CD4-positive, alpha-beta T cell treated with Interleukin-6 at 100 ng/mL for 8 hours (primary cell): ENCODE measurements at places on chromosomes 4 and X.

- DNase-seq = no peak
Measured at GRCh38 chr4:76951672-76952010, 2.1 kb downstream of the SEPTIN11 start.

DNA sequence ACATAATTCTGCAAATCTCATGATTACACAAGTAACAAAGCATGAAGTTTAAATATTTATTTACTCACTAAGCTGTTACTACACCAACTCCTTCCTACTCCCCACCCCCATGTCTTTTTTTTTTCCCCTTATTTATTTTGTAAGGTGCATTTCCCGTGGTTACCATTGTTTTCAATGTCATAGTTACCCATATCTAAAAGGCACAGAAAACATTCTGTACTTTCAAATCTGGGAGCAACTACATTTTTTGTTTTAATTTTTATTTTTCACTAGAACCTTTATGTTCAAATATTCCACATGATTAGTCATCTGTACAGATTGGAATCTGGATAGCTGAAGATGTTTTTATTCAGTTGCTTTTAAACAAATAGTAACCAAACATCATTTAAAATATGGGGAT lies 62.8 kb downstream of the PPP3CA start:
- DNase-seq = no peak

GRCh38 chr4:30722359-30723200 lies 2.4 kb downstream of the PCDH7 start:
- no peak for DNase-seq

- no peak for DNase-seq
Measured at GRCh38 chr4:183118585-183118984, 19.5 kb downstream of the WWC2 start.

GRCh38 chr4:7868892-7869471 lies 70.7 kb downstream of the AFAP1 start:
- DNase-seq = no peak

DNA sequence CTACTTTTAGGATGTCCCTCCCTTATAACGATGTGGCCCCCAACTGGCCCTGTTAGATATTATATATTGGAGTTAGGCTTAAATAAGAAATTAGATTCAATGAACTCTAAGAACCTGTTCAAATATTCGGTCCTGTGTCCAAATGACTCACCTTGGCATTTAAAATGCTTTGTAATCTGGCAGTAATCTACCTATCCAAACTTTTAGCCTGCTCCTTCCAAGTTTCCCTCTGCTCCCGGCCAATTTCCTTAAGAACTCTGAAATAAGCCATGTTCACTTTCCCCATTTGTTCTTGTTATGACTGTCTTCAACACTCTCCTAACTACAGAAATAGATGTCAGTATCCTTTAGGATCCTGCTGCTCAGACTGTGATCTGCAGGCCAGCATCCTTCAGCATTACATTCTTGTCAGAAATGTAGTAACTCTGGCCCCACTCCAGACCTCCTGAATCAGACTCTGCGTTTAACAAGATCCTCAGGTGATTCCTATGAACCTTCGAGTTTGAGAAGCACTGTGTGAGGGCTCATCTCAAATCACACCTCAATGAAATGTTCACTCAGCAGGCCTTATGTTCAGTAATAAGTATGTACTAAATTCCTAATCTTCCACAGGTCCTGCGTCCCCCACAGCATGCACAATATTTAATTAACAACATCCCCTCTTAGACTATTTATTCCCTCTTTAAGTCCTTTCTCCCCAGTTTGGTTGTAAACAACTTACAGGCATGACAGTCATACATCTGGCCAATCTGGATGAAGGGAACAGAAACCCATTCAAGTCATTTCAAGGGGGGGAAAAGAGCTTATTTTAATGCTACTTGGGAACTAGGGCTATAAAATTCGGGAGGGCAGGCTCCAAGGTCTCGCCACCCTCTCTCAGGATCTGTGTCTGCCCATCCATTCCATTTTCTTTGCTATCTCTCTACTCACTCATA lies 3.0 kb downstream of the ATP8A1 start:
- no peak for DNase-seq

GRCh38 chr4:10832806-10833628 lies 148.4 kb upstream of the CLNK start:
- no peak for DNase-seq

DNA sequence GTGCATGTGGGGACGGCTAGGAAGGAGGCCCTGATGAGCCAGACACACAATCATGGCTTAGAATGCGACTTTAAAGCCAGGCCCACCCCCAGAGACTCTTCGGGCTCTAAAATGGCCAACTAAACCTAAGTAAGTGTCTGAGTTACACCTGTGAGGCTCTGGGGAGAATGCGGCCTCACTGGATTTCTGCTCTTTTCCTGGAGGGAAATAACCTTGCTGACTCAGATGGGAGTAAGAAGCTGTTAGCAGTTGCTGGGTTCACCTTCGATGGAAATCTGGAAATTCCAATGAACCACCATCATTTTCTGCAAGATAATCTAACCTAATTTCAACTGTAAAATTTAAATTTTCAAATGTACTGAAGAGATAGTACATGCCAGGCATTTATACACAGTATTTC lies 97.6 kb upstream of the MAML3 start:
- DNase-seq = no peak

- no peak for DNase-seq
Measured at GRCh38 chr4:133316909-133317308, 167.8 kb downstream of the PCDH10 start.

- no peak for DNase-seq
Measured at GRCh38 chr4:105296672-105297071, 150.0 kb downstream of the TET2 start.

- DNase-seq = no peak
Measured at GRCh38 chr4:183241322-183241640, 78.8 kb downstream of the CLDN22 start.

DNA sequence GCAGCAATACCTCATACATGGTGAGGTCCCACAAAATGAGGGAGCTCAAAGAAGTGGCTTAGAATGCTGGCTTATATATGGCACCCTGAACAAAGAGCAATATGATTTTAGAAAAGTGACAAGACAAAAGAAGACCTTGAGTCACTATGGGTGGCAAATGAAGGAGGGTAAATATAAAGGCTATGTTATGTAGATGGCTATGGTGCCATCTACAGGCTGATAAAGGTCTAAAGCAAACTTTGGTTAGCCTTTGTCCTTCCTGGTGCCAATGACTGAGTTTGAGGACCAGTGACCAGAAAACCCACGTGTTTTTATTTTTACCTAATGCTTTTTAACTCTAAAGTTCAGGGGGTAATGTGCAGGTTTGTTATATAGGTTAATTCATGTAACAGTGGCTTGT lies 151.8 kb downstream of the CCNG2 start:
- no peak for DNase-seq

DNA sequence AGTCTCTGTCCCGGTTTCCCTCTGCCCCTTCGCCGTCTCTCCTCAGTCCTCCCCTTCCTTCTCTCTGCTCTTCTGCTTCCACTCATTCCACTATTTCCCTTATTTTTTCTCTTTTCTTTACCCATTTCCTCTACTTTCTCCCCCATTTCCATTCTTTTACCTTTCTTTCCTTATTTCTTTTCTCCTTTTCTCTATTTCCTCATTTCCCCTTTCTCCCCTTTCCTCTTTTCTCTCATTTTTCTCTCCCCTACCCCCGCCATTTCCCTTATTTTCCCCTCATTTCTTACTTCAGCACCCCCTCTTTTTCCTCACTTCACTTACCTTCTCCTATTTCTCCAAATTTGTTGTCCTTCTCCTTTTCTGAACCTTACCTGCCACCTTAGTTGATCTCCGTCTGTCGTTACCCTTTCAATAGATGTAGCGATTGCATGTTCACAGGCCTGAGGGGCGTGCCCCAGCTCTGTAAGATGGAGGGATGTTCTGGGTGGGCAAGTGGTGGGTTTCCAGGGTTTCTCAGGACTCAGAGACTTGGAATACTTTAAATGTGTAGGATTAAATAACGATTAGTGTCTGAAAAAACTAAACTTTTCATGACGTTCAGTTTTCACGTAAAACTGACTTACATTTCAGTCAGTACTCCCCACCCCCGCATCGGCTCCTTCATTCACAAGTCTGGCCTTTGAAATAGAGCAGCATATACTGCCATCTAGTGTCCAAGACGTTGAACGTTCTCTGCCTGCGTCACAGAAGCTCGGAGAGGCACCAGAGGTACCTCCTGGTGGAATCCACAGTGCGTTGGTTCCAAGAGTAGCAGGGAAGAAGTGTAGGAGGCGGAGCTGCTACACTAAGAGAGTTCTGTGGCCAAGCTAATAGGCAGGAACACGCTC lies 641 bp upstream of the NCBP2L start:
- DNase-seq = peak; percentile 83

DNA sequence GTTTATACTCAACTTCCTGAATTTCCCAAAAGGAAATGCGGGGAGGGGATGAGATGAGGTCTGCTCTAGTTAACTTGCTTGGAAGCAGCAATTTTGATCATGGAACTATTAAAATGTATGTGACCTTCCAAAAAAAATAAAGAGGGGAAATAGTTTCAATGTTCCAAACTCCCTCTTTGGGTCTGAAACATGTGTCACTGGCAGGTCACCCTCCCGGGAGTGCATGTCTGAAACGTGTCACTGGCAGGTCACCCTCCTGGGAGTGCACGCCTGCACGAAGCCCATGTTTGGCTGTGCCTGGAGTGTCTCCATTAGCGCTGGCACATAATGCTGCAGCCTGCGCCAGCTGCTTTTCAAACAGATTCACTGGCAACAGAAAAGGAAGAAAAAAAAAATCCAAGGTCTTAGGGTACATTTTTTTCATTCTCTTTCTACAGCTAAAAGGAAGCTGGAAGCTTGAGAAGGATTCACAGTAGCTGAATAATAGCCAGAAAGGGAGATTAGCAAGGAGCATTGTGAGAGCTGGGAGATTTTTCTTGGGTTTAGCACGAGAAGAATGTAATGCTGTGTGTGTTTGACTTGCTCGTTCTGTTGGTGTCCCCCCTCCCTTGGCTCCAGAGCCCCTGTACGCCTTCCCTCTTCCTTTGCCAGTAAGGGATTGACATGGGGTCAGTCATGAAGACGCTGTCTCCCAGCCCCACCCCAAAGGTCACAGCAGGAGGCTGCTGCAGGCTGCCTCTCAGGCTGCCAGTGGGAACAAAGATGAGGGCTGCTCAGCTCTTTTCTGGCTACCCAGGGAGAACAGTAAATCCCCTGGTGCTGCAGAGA lies 39.2 kb upstream of the TLR3 start:
- no peak for DNase-seq

- no peak for DNase-seq
Measured at GRCh38 chr4:104447294-104447693, 47.4 kb downstream of the CXXC4 start.

DNA sequence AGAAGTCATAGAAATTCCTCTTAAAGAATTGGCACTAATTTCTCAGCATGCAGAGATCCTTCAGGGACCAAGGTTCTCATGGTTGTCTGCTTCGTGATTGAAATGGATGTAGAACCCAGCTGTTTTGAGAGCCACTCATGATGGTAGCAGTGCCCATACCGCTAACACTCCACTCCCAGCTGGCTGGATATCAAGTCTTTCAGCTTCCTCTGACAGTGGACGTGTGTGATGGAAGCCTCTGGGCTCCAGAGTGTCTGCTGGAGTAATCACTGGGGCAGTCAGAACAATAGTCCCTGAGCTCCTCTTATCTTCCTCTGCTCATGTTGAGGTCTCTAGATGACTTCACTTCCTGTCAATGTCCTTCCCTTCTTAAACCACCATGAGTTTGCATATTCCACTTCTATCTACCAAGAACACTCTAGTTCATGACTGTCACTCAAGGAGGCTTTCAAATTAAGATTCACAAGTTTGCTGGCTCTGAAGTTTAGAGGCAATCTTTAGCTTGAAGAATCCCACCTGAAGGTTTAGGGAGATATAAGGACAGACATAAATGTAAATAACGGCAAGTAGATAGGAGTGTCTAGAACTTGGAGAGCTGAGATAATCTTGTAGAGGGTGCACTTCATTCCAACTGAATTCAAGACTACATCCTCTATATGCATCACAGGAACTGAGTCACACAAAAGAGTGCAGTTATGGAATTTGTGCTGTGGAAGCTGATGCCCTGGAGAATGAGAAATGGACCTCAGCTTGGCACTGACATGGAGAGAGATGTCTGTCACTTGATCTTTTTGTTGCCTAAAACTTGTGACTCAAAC lies 64.5 kb upstream of the WDR1 start:
- DNase-seq = peak; percentile 23

DNA sequence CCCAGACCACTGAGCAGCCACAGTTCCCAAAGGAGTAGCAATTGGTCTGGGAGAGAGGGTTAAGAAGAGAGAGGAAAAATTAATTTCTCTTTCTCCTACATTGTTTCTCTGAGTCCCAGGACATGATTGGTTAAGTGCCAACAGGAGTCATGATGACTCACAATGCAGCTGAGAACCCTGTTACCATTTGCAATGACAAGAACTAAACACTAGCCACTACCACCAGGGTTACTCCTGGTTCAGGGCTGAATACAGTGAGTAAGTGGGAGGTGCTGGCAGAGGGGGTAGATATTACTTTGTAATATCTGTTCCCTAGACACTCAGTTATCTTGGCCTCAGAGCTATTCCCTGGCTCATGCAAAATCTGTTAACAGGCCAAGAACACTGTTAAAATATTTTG lies 18.0 kb downstream of the ETDC start:
- DNase-seq = no peak

DNA sequence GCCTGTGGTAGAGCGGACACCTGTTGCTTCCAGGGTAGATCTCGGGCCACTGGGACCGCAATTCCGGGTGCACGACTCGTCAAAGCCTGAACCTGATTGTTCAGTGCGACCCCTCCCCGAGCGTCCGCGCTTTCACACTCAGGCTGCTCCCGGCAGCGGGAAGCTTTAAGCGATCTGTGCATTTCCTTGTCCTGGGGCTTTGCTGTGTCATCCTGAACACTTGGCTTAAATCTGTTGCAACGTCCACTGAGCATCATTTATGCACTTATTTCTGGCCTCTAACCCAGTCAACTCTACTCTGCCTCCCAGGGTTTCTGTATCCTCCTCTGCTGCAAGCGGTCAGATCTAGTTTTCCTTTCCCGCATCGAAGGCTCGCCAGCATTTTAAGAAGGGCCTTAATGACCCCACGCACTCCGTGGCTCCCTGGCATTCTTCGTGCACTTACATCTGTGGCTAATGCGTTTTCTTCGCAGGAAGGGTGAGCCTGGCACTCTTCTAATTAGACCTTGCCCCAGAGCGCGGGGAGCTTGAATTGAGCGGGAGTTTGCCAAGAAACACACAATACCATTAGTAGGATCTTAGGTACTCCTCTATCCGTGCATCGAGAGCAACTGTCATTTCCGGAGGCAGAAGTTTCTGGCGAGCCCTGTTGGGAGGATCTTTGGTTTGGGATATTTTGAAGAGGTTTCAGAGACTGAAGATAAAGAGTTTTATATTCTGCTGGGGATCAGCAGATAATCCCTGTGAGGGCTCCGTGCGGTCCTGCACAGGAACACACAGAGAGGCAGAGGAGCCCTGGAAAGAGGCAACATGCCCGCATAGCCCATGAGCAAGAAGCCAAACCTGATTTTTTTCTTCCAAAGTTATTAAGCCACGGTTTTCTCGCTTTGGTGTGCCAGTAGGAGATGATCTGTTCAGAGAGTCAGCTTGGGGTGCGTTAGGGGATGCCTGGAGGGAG lies 654 bp upstream of the DDIT4L start:
- DNase-seq = no peak

- no peak for DNase-seq
Measured at GRCh38 chr4:188130355-188130754, 8.9 kb upstream of the TRIML1 start.

GRCh38 chrX:105297041-105297440 lies 76.5 kb upstream of the TEX13A start:
- no peak for DNase-seq
